Left ventricle myocardium inferior (tissue), 1 donor: ENCODE measurements at places on chromosomes 6 and 20. TPM values are rescaled to one million over a fixed set of nuclear protein-coding genes. Genes with fewer than 3 reads are reported as not detected.

The TNFRSF21 gene
- total RNA-seq = 6.3 TPM

GRCh38 chr6:139262519-139263300 lies 29.1 kb downstream of the TXLNB start:
- DNase-seq = no peak

DNA sequence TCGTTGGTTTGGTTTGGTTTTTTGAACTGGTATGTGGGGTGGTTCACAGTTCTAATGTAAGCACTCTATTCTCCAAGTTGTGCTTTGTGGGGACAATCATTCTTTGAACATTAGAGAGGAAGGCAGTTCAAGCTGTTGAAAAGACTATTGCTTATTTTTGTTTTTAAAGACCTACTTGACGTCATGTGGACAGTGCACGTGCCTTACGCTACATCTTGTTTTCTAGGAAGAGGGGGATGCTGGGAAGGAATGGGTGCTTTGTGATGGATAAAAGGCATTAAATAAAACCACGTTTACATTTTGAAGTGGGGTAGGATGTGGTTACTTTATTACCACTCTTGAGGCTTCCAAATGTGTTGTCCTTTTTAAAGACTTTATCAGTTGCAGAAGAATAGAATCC lies 168.0 kb downstream of the ZMYND8 start:
- no peak for DNase-seq

The ACTR5 gene
- total RNA-seq = 3.1 TPM

- DNase-seq = no peak
Observed at GRCh38 chr6:150930841-150931240, 65.3 kb downstream of the MTHFD1L start.

DNA sequence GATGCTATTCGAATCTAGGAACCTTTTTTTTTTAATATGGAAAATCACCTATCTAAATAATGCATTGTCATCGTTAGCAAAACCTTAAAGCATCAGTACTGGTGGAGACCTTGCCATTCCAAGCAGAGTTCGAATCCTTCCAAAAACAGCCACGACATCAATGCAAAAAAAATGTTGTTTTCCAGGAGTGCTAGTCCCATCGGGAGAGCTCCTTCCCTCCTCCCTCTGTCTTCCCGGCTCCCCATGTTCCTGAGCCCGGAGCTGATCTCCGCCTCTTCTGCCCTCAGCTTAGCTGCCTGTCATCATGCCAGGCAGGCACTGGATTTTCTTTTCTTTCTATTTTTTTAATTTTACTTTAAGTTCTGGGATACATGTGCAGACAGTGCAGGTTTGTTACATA lies 153.6 kb upstream of the QKI start:
- DNase-seq = no peak
